GM23248 (cell line): ENCODE measurements at places on chromosomes 11 and 22. TPM values are rescaled to one million over a fixed set of nuclear protein-coding genes. Genes with fewer than 3 reads are reported as not detected.
A peak's percentile ranks its signal among the peaks of the same experiment; 100 is the strongest.

- no peak for DNase-seq
Observed at GRCh38 chr11:61534025-61534932, 25.7 kb downstream of the LRRC10B start.

C11orf86 gene
- not detected in 2 replicates for total RNA-seq

GRCh38 chr22:42436404-42436803 is 4.2 kb upstream of the NFAM1 start:
- DNase-seq = no peak

- peak; percentile 45 for DNase-seq
Observed at GRCh38 chr22:35352214-35353111, 28.4 kb upstream of the HMOX1 start.

DNA sequence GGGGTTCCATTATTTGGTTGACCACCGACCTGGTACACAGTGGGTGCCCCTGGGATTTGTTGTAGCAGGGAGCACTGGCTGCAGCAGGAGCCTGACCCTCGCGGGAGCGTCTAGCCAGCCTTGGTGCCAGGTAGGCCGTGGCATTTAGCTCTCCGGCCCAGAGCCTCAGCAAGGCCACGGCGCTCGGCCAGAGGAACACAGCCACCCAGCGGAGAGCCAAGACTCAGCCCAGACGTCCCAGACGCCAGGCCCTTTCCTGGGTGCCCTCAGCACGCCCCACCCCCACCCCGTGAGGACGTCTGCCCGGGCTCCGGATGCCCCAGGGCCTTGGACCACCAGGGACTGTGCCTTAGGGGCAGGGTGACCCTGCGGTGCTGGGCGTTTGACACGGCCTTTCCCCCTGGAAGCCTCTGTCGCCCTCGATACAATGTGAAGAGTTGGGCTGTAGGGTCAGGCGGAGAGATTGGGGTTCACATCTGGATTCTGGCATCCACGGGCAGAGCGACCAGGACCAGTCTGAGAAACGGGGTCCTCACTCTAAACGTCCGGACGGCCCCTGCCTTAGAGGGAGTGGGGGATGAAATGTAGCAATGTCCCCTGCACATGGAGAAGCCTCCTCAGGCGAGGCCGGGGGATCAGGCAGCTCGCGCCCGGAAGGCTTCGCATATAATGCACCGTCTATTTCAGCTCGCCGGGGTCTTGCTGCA is 99.2 kb upstream of the FGF3 start:
- DNase-seq = no peak

RAB3IL1 gene
- 6.6 and 7.5 TPM in 2 replicates for total RNA-seq

- DNase-seq = no peak
Observed at GRCh38 chr11:114412946-114413345, 12.5 kb downstream of the RBM7 start.

DNA sequence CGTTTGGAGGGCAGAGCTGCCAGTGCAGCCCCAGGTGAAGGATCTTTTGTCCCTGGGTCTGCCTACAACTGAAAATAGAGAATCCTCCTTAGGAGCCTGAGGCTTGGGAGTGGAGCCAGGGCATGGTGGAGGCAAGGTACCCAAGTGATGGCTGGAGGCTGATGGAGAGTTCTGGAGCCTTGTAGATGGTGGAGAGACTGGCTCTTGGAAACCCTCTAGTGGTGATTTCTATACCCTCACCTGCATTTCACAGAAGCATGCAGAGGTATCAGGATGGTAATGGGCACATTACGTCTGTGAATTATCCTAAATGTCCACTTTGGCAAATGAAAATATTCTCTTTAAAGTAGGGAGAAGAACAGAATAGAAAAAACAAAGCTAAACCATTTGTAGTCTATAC is 44.4 kb downstream of the INSC start:
- peak; percentile 77 for DNase-seq

TRIM49C gene
- not detected in 2 replicates for total RNA-seq

DNA sequence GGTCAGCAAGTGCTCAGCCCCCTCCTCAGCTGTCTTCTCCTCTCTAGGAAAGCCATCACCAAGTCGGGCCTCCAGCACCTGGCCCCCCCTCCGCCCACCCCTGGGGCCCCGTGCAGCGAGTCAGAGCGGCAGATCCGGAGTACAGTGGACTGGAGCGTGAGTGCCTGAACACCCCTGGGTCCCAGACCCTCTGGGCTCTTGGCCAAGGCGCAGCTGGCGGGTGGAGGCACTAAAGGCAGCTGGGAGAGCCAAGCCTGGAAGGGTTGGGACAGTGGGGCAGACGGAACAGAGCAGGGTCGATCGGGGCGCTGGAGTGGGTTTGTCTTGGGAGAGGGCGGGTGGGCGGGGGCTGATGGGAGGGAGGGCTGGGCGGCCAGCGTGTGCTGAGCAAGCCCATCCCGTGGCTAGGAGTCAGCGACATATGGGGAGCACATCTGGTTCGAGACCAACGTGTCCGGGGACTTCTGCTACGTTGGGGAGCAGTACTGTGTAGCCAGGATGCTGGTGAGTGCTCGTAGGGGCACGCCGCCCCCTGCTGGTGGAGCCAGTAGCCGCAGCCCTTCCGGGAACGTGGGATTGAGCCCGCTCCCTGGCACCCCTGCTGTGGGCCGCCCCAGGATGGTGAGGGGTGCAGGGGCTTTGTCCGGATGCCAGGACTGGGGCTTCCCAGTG is 14.1 kb upstream of the MDK start:
- peak; percentile 73 for DNase-seq

GRCh38 chr22:42065438-42066125 is 5.0 kb downstream of the NAGA start:
- DNase-seq = no peak

DNA sequence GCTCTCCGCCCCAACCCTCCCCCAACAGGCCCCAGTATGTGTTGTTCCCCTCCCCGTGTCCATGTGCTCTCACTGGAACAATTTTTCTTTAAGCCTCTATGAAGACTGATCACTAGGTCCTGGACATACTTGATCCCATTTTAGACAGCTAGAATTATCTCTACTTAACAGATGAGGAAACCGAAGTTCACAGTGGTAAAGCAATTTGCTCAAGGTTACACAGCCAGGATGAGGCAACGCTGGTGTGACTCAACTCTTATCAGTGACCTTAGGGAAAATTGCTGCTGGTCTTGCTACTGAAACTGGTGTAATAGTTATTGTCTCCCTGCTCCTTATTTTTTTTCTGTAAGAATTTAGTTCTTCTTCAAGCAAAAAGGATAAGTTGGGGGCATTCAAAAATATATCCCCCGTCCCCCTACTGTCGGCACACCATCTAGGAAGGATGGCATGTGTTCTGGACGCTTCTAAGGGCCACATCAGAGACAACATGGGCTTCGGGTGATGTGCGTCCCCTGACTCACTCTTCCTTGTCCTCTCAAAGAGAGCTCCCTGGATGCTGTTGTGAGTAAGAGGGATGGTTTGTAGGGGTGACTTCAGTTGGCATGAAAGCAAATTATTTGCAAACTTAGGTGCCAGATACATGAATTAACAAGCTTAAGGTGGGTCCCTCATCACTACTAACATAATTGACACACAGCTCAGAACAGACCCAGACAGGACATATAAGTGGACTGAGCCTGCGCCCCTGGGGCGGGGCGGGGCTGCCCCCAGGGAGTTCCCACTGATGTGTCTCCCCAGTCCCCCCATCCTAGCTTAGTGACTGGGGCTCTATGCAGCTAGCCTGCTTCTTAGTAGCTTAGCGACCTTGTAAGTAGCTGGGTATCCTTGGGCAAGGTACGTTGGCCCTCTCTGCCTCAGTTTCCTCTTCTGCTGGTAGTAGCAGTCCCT is 23.6 kb upstream of the ALX4 start:
- peak; percentile 29 for DNase-seq

F2 gene
- total RNA-seq = not detected in 2 replicates

ARHGEF17 gene
- total RNA-seq = 23.5 and 24.2 TPM in 2 replicates

- DNase-seq = no peak
Observed at GRCh38 chr11:77908835-77909234, 85.6 kb downstream of the INTS4 start.

DNA sequence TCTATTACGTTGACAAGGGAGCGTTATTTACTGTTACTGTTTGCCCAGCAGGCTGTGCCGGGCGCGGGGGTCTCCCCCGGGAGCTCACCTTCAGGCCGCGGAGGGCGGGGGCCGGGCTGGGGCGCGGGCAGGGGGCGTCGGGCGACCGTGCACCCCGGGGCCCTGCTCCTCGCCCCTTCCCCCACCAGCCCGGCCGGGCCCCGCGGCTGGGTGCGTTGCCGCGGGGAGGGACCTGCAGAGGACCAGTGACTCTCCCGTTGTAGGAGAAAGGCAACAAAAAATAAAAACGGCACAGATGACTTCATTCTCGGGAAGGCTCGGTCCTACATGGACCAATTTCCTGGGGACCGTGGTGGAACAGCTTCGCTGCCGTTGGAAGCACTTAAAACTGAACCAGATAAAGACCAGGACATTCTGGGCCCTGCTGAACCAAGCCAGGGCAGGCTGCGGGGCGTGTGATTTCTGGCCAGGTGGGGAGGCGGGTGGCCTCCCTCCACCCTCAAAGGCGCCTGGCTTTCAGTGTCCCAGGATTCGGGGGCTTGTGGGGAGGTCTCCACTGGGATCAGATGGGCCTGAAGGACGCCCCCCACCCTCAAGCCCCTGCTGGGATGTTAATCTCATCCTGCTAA is 57.4 kb downstream of the IGLL1 start:
- peak; percentile 67 for DNase-seq

KLHDC7B gene
- not detected in 2 replicates for total RNA-seq

GRCh38 chr11:45374653-45375059 is 88.5 kb upstream of the SYT13 start:
- DNase-seq = no peak

- no peak for DNase-seq
Observed at GRCh38 chr11:18936002-18936673, 3.1 kb downstream of the MRGPRX1 start.

CCDC81 gene
- under 0.01 and 0.13 TPM in 2 replicates for total RNA-seq

- DNase-seq = no peak
Observed at GRCh38 chr11:22194306-22194705, 1.4 kb downstream of the ANO5 start.

DNA sequence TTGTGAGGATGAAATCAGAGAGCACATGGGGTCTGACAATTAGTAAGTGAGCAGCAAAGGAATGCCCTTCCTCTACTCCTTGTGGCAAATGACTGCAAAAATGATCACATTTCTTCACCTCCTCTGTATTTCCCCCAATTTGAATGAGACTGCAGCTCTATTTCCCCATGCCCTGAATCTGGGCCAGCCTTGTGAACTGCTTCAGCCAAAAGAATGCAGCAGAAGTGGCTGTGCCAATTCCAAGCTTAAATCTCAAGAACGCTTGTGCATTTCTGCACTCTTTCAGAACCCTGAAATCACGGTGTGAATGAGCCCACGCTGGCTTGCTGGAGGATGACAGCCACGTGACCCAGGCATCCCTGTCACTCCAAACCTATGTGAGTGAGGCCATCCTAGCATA is 9.9 kb downstream of the SLC43A3 start:
- peak; percentile 87 for DNase-seq

GUCY1A2 gene
- 0.54 and 1.6 TPM in 2 replicates for total RNA-seq

MS4A12 gene
- not detected in 2 replicates for total RNA-seq

DNA sequence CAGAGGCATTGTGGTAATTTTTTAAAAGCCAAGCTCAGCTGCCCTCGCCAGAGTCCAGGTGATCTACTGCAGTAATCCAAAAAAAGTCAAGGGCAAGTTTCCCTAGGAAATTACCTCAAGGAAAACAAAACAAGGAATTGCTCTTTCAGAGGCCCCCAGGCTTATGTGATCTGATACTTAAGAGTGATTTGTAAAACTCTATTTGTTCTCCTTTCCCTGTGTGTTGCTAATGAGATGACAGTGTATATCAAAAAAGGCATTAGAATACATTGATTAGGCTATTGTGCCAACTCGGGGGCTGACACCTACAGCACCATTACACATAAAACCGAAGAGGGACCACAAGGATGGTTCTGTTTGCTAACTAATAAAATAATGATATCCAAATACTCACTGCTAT is 44.5 kb upstream of the CHRM4 start:
- DNase-seq = no peak

SLC22A6 gene
- total RNA-seq = not detected in 2 replicates

DNA sequence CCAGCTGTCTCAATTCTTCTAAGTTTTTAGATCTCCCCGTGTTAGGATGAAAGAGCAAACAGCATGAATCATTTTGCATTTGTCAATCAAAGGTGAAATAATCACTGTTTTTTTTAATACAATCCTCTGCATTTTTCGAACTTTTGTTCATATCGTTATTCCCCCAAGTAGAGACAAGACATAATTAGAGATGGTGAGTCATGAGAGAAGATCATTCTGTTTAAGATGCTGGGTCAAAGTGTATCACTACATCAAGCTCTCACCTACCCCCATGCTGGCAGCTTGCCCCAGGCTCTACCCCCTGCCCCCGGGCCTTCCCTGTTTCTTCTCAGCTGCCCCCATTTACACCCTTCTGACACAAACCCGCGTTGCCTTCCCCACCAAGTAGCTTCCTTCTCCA is 30.5 kb upstream of the MYO18B start:
- no peak for DNase-seq

DNA sequence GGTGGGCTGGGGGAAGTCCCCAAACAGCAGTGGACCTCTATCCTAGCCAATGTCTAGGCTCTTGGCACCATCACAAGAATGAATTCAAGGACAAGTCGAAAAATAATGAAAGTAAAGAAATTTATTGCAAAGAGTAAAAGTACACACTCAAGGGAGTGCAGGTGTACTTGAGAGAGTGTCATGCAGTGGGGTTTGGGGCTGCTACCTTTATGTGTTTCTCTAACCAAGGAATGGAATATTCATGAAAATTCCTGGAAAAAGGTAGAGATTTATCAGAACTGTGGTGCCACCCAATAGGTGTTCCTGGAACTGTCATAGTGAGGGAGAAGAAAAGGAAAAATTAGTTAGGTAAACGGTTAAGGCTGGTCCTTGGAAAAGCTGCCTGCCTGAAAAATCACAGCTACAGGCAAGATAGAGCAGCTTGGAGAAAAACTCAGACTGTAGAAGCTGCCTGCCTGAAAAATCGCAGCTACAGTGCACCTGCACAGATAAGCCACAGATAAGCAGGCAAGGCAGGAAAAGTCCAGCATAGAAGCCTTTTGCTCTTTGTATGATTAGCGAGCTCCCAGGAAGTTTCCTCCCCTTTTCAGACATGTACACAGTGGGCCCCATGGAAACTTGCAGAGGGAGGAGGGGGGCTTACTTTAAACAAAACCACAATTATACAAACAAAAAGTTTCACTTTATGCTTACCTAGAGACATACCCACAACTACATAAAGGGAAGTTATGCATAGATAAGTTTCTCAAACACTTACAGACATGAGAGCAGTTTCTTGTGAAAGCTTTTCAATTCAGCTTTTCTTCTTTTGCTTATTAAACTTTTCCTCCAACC is 71.4 kb upstream of the B3GNT6 start:
- no peak for DNase-seq
